ENCODE measurements at places on chromosomes 3 and 15. TPM values are rescaled to one million over a fixed set of nuclear protein-coding genes. Genes with fewer than 3 reads are reported as not detected.

DNA sequence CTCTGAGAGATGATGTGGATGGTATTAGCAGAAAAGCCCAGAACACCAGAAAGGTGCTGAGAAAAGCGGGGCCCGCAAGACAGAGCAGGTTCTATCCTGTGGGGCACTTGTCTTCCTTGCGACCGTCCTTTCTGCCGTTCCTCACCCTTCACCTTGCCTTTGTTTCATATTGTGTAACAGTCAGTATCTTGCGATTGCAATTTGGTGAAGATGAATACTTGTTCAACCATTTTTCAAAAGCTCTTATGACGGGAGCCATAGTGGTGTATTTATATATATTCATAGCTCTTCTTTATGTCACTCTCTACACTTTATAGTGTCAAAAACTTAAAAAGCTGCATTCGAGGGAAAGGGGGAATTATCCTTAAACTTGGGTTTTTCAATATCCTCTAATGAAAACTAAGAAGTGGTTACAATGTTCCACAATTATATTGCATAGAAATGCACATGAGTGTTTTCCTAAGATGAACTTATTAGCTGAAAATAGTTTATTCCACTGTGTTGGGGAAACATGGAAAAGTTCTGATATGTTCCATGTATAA lies 797 bp downstream of the MAP3K13 start:
- no peak overlapping the region for H3K4me3 ChIP-seq
- no peak overlapping the region for H3K27ac ChIP-seq
- no peak for DNase-seq
- no peaks in the 10 kb centered on the region for H3K36me3 ChIP-seq
- H3K27me3 ChIP-seq, result no peaks in the 10 kb centered on the region

DNA sequence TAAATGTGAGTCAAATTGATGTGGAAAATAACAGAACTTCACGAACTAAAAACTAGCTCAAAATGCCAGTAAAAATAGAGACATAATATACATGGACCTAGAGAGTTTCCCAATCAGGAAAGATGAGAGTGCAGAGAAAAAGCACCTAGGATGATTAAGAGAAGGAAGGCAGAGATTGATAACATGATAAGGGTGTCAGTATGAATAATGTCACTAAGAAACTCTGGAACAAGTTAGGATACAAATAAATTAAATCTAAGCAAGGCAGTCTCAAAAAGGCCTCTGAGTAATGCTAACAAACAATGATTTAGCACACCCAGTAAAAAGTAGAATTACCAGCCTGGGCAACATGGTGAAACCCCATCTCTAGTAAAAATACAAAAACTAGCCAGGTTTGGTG lies 304.7 kb upstream of the DPPA4 start:
- DNase-seq, result no peak
- H3K27me3 ChIP-seq, result no peaks in the 10 kb centered on the region
- no peak overlapping the region for H3K27ac ChIP-seq
- no peak overlapping the region for H3K4me3 ChIP-seq

- no peak for DNase-seq
- no peak overlapping the region for H3K4me3 ChIP-seq
- H3K4me1 ChIP-seq, result peaks cover 11% of the 10 kb centered on the region
- H3K36me3 ChIP-seq, result no peaks in the 10 kb centered on the region
Observed at GRCh38 chr15:85452436-85452835, 72.0 kb downstream of the AKAP13 start.

DNA sequence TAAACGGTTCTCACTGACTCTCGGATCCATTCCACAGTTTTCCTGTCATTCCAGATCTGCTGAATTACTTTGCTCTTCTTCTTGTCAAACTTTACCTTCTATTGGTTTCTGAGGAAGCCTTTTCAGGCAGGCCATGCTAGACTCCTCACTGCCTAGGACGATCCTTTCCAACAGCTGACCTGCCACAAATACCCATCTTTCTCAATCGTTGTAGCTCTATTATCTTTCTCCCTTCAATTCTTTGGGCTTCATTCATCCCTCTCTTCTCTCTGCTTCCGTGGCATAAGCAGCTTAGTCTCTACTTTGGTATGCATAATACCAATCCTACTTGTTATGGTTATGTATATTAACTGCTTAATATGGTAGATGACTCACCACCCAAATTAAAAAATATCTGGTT lies 421.8 kb downstream of the NLGN1 start:
- H3K4me1 ChIP-seq, result no peaks in the 10 kb centered on the region
- no peak for DNase-seq
- no peaks in the 10 kb centered on the region for H3K36me3 ChIP-seq
- no peak overlapping the region for H3K27ac ChIP-seq
- H3K27me3 ChIP-seq, result no peaks in the 10 kb centered on the region

- no peak overlapping the region for H3K27ac ChIP-seq
- DNase-seq, result peak; percentile 37
- H3K36me3 ChIP-seq, result no peaks in the 10 kb centered on the region
- no peaks in the 10 kb centered on the region for H3K27me3 ChIP-seq
- H3K4me3 ChIP-seq, result no peak overlapping the region
Observed at GRCh38 chr15:72599855-72600464, 54.5 kb upstream of the GOLGA6B start.

DNA sequence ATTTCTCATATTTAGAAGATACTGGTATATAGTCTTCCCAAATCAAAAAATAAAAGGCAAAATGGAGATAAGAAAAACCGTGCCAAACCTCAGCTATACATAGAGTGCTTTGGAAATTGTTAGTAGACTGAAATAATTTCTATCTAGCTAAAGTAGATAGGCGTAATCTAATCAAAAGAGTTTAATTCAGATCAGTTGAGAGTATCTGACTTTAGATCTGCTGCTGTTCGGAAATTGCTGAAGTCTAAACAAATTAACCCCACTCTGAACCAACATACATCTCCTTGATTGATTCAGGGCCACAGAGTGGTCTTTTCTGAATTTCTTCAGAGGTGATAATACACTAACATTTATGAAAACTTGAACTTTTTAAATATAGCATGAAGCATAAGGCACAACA lies 40.1 kb downstream of the MAP3K13 start:
- H3K4me3 ChIP-seq, result no peak overlapping the region
- no peaks in the 10 kb centered on the region for H3K27me3 ChIP-seq
- H3K36me3 ChIP-seq, result no peaks in the 10 kb centered on the region
- no peaks in the 10 kb centered on the region for H3K4me1 ChIP-seq
- DNase-seq, result no peak

Gene GABRG3
- not detected for total RNA-seq

Gene FBXO40
- not detected for total RNA-seq

Gene GPX1
- total RNA-seq, result 149 TPM

Gene ZNF80
- total RNA-seq, result not detected

Gene SAXO2
- 1.5 TPM for total RNA-seq
